ENCODE measurements at places on chromosomes 16 and 17. TPM values are rescaled to one million over a fixed set of nuclear protein-coding genes. Genes with fewer than 3 reads are reported as not detected.

The OTOA gene
- total RNA-seq: 0.04 TPM

The ABHD15 gene
- total RNA-seq: 2.5 TPM

The KIF19 gene
- total RNA-seq: 0.16 TPM

The ITGB3 gene
- total RNA-seq: 1.7 TPM

The IL17C gene
- total RNA-seq: not detected

The NPIPA3 gene
- total RNA-seq: 1.8 TPM

The MLKL gene
- total RNA-seq: 12.4 TPM

The PDP2 gene
- total RNA-seq: 9.6 TPM

The NLRC5 gene
- total RNA-seq: 13.0 TPM

The KRTAP2-3 gene
- not detected for total RNA-seq

The IL34 gene
- total RNA-seq: 7.9 TPM

The SERPINF2 gene
- 2.7 TPM for total RNA-seq

The TAT gene
- total RNA-seq: 0.24 TPM

The CUEDC1 gene
- total RNA-seq: 23.8 TPM

The NACA2 gene
- total RNA-seq: not detected

The CES4A gene
- total RNA-seq: 6.0 TPM

The CCL18 gene
- total RNA-seq: 0.44 TPM

The CACNG5 gene
- total RNA-seq: not detected

The IRX5 gene
- total RNA-seq: 7.5 TPM

The TP53TG3F gene
- not detected for total RNA-seq

The UMOD gene
- not detected for total RNA-seq

The OTOP3 gene
- total RNA-seq: 14.7 TPM

The TMEM107 gene
- total RNA-seq: 17.5 TPM

The SLC16A3 gene
- total RNA-seq: 50.0 TPM

The CMTM2 gene
- total RNA-seq: not detected

The SPN gene
- total RNA-seq: 0.60 TPM

The HAP1 gene
- 1.4 TPM for total RNA-seq

The TSPAN10 gene
- total RNA-seq: 2.2 TPM

The SCNN1B gene
- 68.1 TPM for total RNA-seq

The COTL1 gene
- 16.3 TPM for total RNA-seq

The CBFA2T3 gene
- total RNA-seq: 1.1 TPM

The PRCD gene
- total RNA-seq: 0.64 TPM

The SLC38A8 gene
- total RNA-seq: not detected

The TEX14 gene
- 0.24 TPM for total RNA-seq

The CHST4 gene
- 0.16 TPM for total RNA-seq

The CCL13 gene
- total RNA-seq: 0.24 TPM

The LAT gene
- 3.5 TPM for total RNA-seq

The ALOX15 gene
- 0.32 TPM for total RNA-seq

The BCAS3 gene
- total RNA-seq: 20.8 TPM

The YBX2 gene
- 0.96 TPM for total RNA-seq

The ST6GALNAC2 gene
- 24.0 TPM for total RNA-seq

The KRT14 gene
- total RNA-seq: 5,105 TPM

The ABCC3 gene
- 17.6 TPM for total RNA-seq

The ENPP7 gene
- total RNA-seq: not detected

The ABCC11 gene
- 0.40 TPM for total RNA-seq

The CLEC18A gene
- total RNA-seq: 0.36 TPM

The SPNS3 gene
- total RNA-seq: 0.48 TPM

The CACNA1G gene
- 0.08 TPM for total RNA-seq

The MAPT gene
- 0.88 TPM for total RNA-seq

The SGCA gene
- total RNA-seq: 0.64 TPM

The TP53TG3E gene
- total RNA-seq: not detected

The OR4D1 gene
- not detected for total RNA-seq

The TM4SF5 gene
- total RNA-seq: not detected

All from esophagus mucosa (tissue), 1 donor.